ENCODE measurements at places on chromosomes 2 and 18.

DNA sequence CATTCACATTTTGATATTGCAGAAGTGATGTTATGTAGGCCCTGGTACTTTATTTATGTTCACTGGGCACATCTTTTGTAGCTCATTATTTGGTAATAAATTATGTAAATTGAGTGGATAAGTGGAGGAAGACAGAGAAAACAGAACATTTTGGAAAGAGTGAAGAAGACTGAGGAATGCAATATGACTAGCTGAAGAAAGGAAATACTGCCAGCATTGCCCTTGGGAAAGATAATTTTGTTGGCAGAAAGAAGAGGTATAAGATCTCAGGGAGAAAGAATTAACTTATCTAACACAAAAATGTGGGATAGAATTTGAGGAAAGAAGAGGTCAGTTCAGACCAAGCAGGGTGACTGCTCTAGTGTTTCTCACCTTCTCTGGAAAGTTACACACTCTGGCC lies 118.8 kb downstream of the TTC27 start:
- DNase-seq, result no peak

DNA sequence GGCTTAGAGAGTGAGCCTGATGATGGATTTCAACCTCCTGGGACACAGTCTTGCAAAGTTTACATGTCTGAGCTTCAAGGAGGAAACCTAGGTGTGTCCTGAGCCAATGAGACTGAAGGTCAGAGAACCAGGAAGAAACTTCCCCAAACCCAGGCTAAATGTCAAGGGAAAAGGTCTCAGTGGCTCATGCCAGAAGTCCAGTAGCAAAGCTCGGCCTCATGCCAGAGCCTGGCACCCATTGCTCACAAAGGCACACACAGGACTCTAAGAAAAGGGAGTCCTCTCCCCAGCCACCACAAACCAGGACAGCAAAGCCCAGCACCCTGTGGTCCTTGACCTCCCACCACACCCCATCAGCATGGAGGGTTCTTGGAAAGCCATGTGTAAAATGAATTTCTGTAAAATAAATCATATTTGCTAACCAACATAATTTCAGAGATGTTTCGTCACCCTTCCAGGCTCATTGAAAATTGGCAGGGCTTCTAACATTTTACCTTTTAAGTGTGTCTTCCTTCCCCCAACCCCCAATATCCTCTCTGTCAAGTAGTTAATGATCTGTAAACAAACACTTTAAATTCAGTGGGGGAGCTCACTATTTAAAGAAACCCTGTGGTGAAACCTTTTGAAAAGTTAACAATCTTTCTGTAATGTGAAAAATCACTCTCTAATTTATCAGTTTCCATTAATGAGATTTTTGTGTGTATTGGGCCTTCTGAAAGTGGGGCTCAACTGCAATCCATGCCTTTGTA lies 77.1 kb downstream of the BCL11A start:
- no peak for DNase-seq

DNA sequence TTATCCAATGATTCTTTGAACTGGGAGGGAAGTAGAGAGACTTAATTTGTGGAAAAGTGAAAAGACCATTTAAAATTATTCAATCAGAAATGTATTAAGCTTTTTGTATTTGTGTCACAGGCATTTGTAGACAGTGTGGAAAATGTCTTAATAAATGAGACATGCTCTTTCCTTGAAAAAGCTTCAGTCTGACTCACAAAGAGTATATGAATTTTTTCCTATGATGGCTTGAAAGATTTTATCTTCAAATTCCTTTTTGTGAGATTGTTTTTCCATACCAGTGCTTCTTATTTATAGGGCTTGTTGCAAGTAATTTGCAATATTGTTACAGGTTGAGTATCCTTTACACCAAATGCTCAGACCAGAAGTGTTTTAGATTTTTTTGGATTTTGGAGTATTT lies 39.5 kb downstream of the STON1 start:
- no peak for DNase-seq

- DNase-seq, result no peak
Observed at GRCh38 chr18:41347057-41347456, 608.0 kb upstream of the PIK3C3 start.

DNA sequence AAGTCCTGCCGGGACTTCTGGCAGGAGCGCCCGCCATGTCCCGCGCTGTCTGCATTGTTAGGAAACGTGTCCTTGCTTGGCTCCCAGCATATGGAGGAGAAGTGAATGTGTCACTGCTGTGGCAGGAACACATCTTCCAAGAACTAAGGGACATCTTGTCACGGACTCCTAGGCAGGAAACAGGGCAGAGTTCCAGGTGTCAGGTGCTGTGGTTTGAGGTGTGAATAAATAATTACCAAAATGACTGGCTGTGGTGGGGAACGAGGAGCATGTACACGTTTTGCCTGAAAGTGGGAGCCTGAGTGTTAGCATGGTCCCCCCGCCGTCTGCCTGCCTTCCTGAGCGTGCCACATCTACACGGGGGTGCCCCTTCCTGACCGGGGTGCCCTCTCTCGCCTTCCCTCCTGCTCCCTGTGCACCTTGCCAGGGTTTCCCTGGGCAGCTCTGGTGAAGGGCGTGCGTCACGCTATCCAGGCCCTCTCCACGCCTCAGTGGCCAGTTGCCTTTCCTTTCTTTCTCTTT lies 237.5 kb downstream of the LDLRAD4 start:
- DNase-seq, result peak; percentile 81

DNA sequence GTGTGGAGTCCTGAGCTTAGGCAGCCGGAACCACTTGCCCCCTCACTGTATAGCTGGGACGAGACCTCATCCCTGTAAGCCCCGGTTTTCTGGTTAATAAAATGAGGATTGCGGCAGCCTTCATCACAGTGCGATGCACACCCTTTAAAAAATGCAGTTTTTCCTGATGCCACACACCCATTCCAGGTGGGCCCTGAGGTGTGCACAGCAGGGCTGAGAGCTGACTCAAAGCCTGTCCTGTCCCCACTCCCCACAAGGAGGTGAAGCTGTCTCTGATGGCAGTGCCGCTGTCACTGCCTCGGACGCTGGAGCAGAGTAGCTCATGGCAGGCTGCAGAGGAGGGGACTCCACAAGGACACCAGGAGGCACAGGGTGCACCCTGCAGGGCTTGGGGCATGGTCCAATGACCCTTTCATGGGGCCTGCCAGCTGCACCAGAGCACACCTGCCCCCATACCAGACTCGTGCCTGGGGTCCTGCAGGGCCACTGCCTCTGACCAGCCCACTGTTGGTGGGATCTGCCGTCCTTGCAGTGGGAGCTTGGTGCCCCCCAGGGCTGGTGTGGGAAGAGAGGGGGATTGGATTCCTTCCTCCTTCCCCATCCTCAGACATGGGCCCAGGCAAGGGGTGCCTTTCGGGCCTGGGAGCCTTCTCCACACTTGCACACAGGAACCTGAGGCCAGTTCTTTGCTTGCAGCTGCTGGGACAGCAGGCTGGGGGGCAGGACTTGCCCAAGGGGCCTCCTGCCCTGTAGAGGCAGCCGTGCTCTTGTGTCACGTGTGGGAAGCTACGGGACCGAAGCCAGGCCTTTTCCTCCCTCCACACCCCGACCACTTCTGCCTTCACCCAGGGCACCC lies 22.8 kb downstream of the GPC1 start:
- no peak for DNase-seq

- no peak for DNase-seq
Observed at GRCh38 chr18:3710712-3711301, 260.8 kb downstream of the TGIF1 start.

DNA sequence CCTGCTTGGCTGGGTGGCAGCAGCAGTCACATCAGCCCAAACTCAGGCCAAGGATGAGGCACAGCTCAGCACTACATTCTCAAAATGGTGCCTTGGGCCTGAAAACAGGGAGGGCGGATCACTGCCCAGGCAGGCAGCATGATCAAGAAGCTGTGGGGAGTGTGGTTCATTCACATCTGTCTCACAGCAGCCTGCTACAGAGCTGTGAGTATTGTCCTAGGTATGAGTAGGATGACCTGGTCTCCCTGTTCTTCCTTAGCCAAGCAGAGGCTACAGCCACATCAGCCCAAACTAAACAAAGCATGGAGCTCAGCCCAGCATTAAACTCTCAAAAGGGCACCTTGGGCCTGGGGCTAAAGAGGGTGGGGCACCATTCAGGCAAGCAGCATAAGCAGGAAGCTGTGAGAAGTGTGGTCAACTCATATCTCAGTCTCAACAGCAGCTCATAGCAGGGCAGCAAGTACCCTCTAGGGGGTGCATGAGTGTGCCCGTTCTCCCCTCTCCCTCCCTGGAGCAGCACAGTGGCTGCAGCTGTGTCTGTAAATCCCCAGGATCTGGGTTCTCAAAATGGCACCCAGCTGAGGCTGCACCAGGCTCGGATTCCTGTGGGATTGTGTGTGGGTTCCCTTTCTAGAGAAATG lies 139.6 kb downstream of the TRABD2A start:
- no peak for DNase-seq

GRCh38 chr2:162006337-162006736 lies 67.7 kb downstream of the DPP4 start:
- no peak for DNase-seq

- DNase-seq, result no peak
Observed at GRCh38 chr2:143422681-143423080, 293.5 kb downstream of the ARHGAP15 start.

- no peak for DNase-seq
Observed at GRCh38 chr2:186130748-186131641, 355.1 kb upstream of the ZC3H15 start.

- no peak for DNase-seq
Observed at GRCh38 chr2:201369775-201370174, 12.6 kb upstream of the FLACC1 start.

DNA sequence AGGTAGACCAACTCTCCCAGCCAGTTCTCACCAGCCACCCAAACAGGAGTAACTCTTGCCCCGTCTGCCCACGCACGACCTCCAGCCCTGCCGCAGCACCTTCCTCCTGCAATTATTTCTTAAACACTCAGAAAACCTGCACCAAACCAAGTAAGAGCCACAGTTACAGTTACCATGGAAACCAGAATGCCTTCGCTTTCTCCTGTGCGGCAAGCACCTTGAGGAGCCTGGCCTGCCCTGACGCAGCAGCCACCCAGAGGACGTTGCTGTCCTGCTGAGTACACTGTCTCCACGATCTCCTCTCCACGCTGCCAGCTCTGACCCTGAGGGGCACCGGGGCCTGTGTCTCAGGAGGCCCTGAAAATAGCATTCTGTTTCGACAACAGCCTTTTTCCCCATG lies 94.3 kb upstream of the SMIM21 start:
- DNase-seq, result no peak
